ENCODE measurements at places on chromosomes 2 and 18. TPM values are rescaled to one million over a fixed set of nuclear protein-coding genes. Genes with fewer than 3 reads are reported as not detected.

The RNF149 gene
- total RNA-seq = 115 TPM

The PPP1R1C gene
- not detected for total RNA-seq

- H3K27ac ChIP-seq = no peak overlapping the region
- H3K27me3 ChIP-seq = no peaks in the 10 kb centered on the region
- H3K4me3 ChIP-seq = no peak overlapping the region
- no peaks in the 10 kb centered on the region for H3K4me1 ChIP-seq
- no peak for DNase-seq
Observed at GRCh38 chr2:194383401-194383800, 1273.6 kb upstream of the SLC39A10 start.

- no peak overlapping the region for H3K27ac ChIP-seq
- DNase-seq = no peak
- H3K27me3 ChIP-seq = no peaks in the 10 kb centered on the region
- no peaks in the 10 kb centered on the region for H3K4me1 ChIP-seq
- no peak overlapping the region for H3K4me3 ChIP-seq
Observed at GRCh38 chr18:26863122-26863879, 2.2 kb downstream of the AQP4 start.

- no peak overlapping the region for H3K4me3 ChIP-seq
- no peak overlapping the region for H3K27ac ChIP-seq
- no peaks in the 10 kb centered on the region for H3K4me1 ChIP-seq
Observed at GRCh38 chr2:47250586-47251403, 95.7 kb upstream of the STPG4 start.

DNA sequence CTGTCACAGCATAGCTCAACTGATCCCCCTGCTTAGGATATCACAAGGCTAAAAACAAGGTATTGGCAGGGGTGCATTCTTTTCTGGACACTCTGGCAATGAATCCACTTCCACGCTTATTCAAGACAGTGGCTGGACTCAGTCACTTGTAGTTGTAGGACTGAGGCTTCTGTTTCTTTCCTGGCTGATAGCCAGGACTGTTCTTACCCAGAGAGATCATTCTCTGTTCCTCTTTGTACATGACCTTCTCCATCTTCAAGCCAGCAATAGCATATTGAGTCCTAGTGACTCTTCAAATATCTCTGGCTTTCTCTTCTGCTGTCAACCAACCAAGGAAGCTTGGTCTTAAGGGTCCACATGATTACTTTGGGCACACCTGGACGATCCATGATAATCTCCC lies 241.3 kb downstream of the RBM43 start:
- no peak overlapping the region for H3K27ac ChIP-seq
- H3K36me3 ChIP-seq = no peaks in the 10 kb centered on the region
- no peak overlapping the region for H3K4me3 ChIP-seq
- peaks cover 12% of the 10 kb centered on the region for H3K27me3 ChIP-seq
- H3K4me1 ChIP-seq = no peaks in the 10 kb centered on the region
